ENCODE measurements at places on chromosomes 2 and 18.

DNA sequence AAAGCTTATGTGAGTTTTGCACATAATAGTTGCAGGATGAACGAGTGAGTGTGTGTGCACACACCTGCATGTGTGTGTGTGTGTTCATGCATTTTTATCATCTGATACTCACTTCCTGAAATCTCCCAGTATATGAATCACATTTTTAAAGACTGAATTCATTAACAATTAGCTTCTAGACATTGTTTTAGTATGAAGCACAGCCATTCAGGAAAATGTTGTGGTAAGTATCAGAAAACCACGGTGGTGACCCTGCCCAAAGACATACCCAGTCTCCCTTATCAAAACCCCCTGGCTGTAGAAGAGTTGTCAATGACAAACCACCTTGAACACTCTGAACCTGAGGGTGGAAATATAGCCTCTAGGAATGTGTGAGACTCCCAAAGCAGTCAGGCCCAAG is 220.8 kb downstream of the ALK start:
- no peak for DNase-seq

DNA sequence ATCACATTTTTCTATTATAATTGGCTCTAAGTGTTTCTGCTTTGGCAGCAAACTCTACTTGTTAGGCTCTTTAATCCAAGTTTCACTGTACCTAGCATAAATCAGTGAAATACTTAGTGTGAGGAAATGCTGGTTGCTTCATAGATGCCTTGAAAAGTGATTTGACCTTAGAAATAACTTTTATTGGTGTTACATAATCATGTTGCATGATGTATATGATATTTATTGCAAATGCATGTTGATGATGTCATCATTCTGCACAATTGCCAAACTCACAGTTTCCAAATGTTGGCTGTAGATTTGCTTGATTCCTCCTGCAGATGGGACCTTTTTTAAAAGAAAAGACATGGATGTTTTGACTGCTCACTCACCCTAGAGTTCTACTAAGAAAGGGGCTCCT is 137.6 kb upstream of the BCL2L11 start:
- DNase-seq, result no peak

- no peak for DNase-seq
These were observed 29.5 kb upstream of the MYO1B start for GRCh38 chr2:191215666-191216065.

DNA sequence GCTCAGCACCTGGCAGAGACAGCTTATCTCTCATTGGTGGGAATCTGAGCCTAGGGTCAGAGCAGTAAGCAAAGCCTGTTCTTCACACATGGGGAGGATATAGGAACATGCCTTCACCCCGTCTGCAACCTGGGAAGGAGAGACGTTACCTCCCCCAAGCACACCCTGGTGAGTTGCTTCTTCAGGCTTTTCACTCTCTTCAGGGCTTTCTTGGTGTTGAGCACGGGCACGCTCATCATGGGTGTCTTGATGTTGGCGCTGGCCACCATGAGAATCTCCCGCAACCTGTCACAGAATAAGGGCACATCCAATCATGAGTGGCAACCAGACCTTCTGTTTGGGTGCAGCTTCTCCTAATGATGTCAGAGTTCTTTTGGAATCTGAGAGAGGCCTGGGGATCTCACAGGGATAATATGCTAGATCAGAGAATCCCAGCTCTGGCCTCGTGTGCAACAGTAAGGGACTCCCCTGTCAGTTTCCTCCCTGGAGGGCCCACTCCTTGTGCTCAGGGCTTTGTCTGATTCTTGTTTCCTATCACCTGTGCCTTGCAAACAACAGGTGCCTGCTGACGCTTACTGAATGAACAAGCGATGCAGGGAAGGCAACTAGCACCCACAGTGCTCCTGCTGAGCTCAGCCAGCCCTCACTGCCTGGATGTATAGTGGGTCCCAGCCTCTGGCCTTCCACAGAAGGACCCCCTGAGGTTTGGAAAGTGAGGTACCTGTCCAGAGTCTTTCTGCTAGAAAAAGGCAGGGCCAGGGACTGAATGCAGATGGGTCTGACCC is 66.3 kb downstream of the POLR1A start:
- DNase-seq, result no peak

DNA sequence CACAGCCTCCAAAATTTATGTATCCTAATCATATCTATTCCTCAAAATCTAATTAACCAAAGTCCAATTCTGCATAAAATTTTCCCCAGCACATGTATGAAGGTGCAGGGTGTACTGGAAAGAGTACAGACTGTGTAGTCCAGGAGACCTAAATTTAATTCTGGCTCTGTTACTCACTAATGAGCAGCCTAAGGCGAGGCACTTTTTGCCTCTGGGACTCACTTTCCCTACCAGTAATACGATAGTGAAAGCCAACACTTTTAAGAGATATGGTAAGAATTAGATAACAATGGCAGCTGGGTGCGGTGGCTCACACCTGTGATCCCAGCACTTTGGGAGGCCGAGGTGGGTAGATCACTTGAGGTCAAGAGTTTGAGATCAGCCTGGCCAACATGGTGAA is 177.7 kb downstream of the PIEZO2 start:
- DNase-seq, result no peak

GRCh38 chr2:68466778-68467076 is 367 bp downstream of the FBXO48 start:
- DNase-seq, result no peak

GRCh38 chr2:241551998-241552737 is 6.4 kb upstream of the BOK start:
- DNase-seq, result no peak

- no peak for DNase-seq
These were observed 525 bp upstream of the MAL start for GRCh38 chr2:95024960-95025405.

DNA sequence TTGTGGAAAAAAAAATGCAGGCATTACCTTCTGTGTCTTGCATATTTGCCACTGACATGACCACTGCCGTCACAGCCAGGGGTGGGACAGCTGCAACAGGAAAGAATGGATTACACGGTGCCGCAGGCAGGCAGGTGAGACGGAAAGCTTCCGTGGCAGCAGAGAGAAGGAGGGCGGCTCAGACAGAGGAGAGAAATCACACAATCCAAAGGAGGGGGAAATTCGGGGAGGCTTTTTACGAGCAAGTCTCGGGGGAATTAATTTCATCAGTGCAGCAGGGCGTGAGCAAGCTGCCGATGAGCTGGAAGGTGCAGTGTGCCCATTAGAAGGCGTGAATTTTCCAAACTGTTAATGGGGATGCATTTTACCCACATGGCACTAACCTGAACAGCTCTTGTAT is 234.8 kb upstream of the PXDN start:
- no peak for DNase-seq

DNA sequence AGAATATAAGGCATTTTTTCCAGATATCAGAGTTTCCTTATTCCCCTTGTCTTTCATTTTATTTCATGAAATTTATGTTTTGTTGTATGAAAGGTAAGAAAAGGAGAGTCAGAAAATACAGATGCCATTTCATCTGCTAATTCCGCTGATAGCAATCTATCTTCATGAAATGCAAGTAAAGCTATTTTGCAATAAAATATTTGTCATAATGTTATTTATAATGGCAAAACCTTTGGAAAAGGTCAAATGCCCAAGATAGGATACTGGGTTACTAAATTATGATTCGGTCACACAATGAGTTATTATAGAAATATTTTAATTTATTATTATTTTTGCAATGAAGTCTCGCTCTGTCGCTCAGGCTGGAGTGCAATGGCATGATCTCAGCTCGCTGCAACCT is 124.2 kb downstream of the SPP2 start:
- no peak for DNase-seq

DNA sequence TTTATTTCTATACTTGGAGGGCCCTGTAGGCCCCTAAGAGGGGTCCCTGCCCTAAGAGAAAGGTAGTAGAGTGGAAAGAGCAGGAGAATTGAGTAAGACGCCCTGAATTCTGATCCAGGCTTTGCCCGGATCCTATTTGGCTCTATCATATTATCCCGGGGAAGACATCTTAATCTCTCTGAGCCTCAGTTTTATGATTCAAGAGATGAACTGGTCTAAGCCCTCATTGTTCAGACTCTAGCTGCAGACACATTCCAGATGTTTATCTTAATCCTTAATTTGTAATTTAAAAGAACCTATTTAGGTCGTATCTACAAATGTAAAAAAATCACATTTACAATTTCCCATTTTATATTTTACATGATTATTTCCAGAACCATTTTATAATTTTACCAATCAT is 220.1 kb downstream of the AGPS start:
- no peak for DNase-seq

DNA sequence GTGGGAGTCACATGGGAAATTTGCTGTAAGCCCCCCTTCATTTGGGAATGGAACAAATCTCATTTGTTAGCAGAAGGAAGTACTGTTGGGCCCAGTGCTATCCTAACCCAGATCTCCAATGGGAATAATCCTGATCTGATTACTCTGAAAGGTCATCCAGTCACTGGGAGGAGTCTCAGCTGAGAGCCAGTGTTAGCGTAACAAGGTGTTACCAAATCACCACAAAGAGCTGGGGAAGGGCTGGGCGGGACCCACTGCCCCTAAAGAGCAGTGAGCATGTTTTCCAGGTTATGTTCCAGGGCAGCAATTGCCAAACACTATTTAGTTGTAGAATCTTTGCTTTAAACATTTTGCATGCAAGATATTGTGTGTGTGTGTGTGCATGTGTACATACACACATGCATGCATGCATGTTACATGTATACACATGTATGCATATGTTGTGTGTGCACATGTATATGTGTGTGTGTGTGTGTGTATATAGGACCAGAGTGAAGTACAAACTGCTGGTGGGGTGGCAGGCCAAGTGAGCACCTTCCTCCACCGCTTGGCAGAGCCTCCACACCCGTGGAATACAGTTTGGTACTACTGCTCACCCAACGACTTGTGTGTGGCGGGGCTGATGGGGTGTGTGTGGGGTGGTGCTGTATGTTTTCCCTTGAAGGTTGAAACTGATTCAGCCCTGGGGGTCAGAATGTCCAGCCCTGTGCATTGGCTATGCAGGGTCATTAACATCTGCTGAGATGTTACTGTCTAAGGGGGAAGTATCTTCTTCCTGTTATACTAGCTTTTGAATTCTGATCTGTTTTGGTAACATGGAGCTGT is 15.2 kb downstream of the INPP5D start:
- no peak for DNase-seq

DNA sequence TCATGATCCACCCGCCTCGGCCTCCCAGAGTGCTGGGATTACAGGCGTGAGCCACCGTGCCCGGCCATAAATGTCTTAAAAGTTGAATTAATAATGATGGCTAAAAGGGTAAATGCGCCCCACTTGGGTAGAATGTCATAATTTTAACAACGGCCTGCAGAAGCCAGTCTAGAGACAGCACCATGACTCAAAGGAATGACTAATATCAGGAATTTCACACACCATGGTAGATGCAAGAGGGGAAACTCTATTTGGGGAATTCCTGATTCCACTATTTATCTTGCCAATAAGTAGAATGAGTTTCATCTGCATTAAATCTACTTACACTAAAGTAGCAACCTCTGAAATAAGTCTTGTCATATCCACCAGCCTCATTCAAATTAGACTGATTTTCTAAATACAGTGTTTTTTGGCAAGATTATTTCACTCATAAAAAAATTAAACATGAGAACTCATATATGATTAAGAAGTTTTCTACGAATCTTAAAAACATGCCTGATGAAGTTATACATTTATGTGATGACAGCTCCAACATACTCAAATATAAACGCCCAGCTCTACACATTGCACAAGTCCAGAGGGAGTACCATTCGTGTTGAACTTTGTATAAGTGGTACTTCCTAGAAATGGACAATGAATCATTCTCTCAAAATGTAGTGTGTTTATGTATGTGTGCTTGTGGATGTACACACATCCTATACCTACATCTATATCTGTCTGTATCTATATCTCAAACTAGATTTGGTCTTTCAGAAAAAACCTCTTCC is 309.7 kb downstream of the IRS1 start:
- no peak for DNase-seq

- DNase-seq, result no peak
These were observed 236.4 kb downstream of the ALPK2 start for GRCh38 chr18:58392324-58393000.

- DNase-seq, result no peak
These were observed 88.7 kb downstream of the ADAM23 start for GRCh38 chr2:206531996-206532543.

- no peak for DNase-seq
These were observed 636.7 kb upstream of the SYT4 start for GRCh38 chr18:43914018-43914417.

- no peak for DNase-seq
These were observed 26.5 kb downstream of the WDR35 start for GRCh38 chr2:19963386-19963785.

DNA sequence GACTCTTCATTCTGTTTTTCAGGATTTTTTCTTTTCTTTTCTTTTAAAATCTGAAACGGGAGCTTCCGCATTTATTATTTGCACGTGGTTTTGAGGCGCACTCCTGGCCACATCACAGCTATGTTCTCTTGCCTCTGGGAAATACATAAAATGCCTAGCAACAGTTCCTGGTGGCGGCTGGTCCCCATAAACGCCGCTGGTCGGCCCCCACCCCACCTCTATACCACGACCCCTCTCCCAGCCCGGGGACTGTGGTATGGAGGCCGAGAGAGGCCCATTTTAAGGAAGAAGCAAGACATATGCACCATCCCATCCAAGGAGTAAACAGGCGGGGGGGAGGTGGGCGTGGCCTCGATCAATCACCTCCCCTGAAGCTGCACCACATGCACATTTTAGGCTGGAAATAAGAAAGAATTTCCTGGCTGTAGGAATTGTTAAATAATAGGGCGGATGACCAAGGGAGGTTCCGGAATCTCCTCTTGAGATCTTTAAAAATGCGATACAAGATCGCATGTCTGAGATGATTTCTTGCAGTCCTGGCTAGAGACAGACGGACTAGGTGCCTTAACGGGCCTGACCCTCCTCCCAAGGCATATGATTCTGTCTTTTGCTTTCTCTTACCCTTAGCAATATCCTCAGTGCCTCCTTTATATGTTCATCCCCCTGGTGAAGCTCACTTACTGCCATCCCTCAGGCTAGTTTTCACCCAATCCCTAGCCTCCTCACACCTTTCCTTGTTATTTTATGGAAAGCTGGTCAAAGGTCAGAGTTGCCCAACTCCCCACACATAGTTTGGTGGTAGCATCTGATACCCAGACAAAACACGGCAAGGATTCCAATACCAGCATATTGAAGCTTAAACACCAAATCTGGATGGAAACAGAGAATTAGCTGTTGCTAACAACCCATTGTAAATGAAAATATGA is 82.4 kb downstream of the BCL2 start:
- DNase-seq, result no peak

DNA sequence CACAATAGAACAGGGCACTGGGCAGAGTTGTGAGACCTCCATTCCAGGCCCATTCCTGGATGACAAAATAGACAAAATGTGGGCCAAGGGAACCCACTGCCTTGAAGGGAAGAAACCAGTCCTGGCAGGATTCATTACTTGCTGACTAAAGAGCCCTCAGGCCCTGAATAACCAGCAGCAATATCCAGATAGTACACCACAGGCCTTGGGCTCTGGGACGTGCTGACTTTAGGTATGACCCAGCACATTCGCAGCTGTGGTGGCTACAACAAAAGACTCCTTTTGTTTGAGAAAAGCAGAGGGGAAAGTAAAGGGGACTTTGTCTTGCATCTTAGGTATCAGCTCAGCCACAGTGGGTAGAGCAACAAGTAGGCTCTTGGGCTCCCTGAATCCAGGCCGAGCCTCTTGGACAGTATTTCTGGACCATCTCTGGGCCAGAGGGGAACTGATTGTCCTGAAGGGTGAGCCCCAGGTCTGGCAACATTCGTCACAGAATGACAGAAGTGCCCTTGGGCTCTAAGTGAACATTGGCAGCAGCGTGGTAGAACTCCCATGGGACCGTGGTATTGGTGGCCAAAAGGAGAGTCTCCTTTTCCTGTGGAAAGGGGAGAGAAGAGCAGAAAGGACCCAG is 89.9 kb upstream of the CD226 start:
- no peak for DNase-seq
